Left kidney (tissue), 8 donors: ENCODE measurements at places on chromosomes 1 and 21. TPM values are rescaled to one million over a fixed set of nuclear protein-coding genes. Genes with fewer than 3 reads are reported as not detected.
A peak's percentile ranks its signal among the peaks of the same experiment; 100 is the strongest.

LRRIQ3 gene
- 5.7 TPM for polyA plus RNA-seq

KRTAP7-1 gene
- polyA plus RNA-seq = not detected

SPRR2D gene
- polyA plus RNA-seq = not detected

RBP7 gene
- polyA plus RNA-seq = 15.3 TPM

TNFRSF18 gene
- 0.38 TPM for polyA plus RNA-seq

KDF1 gene
- 7.5 TPM for polyA plus RNA-seq

RORC gene
- 0.80 TPM for polyA plus RNA-seq

TMEM61 gene
- 0.83 TPM for polyA plus RNA-seq

GNG4 gene
- polyA plus RNA-seq = 5.2 TPM

DNA sequence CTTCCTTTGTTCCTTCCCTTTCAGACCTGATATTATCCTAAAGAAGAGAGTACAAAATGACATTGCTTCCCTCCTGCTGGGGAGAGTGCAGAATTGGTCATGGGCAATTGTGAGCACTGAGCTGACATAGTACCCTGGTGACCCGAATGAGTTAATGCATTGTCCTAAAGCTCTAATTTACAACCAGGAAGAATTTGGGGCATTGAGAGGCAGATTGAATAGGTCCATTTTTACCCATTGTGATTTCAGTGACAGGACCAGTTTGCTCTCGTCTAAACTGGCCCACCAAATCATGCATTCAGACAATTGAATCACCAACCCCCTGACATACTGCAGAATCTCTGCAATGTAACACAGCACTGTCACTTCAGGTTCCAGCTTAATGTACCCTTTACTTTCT is 497.4 kb downstream of the DPYD start:
- no peak for DNase-seq

DNA sequence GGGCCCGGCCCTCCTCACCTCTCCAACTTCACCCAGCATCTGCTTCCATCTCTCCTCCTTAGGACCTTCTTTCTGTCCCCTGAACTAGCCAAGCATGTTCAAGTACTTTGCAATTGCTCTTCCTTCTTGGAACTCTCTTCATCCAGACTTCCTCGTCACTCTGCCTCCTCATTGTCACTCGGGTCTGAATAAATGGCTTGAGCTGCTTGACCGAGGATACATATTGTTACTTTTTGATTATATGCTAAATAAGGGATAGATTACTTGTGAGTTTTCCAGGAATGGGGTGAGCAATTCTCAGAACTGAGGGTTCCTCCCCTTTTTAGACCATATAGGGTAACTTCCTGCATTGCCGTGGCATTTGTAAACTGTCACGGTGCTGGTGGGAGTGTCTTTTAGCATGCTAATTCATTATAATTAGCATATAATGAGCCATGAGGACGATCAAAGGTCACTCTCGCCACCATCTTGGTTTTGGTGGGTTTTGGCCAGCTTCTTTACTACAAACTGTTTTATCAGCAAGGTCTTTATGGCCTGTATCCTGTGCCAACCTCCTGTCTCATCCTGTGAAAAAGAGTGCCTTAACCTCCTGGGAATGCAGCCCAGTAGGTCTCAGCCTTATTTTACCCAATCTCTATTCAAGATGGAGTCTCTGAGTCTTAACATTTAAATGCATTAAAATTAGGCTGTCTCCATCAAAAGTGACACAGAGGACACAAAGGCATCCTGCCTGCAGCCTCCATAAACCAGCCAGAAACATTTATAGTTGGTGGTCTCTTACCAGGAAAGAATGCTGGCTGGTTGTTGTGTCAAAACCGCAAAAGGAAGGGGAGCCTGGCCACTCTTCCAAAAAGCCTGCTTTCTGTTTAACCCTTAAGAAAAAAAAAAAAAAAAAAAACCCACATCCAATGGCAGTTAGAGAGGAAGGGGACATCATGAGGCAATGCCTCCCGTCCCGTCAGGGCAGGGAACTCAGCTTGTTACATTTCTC is 179.3 kb downstream of the KAZN start:
- no peak for DNase-seq

DNA sequence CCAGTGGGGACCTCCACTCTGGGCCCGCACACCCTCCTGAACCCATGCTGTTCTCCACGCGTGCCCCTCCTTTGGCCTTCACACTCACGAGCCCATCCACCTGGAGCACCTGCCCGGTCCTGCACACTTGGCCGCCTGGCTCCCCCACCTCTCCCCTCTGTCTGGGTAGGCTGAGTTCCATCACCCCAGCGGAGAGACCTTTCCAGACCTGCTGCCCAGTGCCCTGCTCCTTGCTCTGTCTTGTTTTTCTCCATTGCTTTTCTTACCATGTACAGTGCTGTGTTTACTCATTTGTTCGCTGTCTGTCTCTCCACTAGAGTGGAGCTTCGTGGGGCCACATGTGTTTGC is 351.0 kb upstream of the VAMP3 start:
- no peak for DNase-seq

DNA sequence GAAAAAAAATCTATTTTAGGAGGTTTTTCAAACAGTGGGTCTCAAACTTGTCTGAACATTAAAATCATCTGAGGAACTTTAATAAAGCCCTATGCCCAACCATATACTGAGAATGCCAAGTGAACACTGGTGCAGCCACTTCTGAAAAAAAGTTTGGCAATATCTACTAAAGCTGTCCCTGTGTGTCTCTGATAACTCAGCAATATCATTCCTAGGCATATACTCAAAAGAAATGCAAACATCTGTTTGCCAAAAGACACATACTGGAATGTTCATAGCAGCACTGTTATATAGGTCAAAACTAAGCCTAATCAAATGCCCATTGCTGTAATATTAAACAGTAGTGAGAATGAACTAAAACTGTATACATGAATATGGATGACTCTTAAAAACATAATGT is 74.2 kb upstream of the RGS4 start:
- no peak for DNase-seq

DNA sequence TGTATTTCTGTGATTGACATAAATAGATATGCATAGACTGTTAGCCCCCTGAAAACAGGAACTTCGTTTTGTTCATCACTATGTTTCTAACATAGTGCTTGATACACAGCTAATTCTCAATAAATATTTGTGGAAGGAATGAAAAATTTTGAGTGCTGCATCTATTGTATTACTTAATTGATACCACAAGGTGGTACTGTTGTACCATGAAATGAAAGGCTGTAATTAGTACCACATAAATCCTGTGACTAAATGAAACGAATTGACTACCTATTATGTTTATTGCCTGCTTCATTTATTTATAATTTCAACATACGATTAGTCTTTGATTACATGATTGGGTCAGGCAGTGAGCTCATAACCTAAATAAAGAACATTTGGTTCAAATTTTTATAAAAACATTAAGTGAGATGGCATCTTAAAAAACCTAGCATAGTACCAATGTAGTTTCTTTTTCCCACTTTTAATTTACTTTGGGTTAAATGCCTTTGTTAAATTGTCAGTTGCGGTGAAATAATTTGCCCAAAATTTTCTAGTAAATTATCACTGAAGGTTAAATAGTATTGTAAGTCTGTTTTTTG is 15.0 kb upstream of the TGFB2 start:
- no peak for DNase-seq

GRCh38 chr1:202501281-202501680 is 152.8 kb downstream of the PPP1R12B start:
- peak; percentile 28 for DNase-seq

DNA sequence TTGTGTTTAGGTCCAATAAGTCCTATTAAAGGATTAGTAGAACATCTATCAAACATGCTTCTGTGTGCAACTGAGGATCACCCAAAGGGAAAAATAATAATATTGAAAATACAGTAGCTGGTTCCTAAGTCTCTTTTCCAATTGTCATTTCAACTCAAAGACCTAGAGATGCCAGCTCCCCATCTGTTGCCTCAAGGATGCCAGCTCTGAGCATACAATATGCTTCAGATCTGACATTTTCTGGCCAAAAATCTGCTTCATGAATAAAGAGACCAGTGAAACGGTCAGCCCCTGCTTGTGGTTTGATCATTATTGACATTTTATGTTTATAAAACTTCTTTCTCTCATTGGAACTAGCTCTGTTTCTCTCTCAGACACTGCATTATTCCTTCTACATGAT is 72.9 kb downstream of the CCDC185 start:
- DNase-seq = no peak

DNA sequence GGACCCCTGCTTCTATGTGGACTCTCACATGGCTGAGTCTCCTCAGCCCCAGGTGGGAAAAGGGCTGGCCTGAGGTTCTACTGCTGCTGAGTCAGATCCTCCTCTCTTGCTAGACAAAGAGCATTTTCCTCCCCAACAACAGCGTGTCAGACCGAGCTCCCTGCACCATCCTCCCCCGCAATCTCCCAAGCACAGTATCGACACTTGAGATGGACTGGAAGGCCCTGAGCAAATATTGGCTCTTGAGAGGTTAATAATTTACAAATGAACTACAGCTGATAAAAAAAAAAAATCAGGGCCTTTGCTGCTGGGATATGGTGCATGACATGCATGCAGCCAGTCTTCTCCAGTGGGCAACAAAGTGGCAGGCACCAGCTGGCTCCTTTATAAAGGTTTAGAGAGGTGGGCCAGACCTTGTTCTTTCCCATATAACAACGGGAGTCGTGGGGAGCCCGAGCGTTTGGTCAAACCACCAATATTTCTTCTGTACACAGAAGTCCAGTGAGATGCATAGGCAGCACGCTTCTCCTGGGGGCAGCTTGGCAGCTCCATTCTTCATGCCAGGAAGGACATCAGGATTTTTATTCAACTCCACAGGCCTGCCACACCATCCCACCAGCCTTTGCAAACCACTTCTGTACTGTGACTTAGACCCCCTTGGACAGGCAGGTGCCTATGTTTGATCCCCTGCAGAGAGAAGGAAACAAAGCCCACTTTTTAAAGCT is 55.4 kb upstream of the CAMK1G start:
- peak; percentile 32 for DNase-seq

DNA sequence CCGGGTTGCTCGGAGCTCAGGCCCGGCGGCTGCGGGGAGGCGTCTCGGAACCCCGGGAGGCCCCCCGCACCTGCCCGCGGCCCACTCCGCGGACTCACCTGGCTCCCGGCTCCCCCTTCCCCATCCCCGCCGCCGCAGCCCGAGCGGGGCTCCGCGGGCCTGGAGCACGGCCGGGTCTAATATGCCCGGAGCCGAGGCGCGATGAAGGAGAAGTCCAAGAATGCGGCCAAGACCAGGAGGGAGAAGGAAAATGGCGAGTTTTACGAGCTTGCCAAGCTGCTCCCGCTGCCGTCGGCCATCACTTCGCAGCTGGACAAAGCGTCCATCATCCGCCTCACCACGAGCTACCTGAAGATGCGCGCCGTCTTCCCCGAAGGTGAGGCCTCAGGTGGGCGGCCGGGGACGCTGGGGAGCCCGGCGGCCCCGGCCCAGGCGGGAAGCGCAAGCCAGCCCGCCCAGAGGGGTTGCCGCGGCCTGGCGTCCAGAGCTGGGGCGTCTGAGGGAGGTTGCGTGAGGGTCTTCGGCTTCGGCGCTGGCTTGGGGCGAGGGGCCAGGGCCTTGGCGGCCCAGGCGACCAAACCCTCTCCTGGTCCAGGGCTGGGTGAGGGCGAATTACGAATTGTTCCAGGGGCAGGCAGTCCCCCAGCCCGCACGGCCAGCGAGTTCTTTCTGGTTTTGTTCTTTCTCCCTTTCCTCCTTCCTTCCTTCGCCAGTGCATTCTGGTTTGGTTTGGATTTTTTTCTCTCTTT is 805 bp downstream of the SIM2 start:
- DNase-seq = no peak

GRCh38 chr1:225849925-225850324 is 32.3 kb downstream of the TMEM63A start:
- DNase-seq = no peak

DNA sequence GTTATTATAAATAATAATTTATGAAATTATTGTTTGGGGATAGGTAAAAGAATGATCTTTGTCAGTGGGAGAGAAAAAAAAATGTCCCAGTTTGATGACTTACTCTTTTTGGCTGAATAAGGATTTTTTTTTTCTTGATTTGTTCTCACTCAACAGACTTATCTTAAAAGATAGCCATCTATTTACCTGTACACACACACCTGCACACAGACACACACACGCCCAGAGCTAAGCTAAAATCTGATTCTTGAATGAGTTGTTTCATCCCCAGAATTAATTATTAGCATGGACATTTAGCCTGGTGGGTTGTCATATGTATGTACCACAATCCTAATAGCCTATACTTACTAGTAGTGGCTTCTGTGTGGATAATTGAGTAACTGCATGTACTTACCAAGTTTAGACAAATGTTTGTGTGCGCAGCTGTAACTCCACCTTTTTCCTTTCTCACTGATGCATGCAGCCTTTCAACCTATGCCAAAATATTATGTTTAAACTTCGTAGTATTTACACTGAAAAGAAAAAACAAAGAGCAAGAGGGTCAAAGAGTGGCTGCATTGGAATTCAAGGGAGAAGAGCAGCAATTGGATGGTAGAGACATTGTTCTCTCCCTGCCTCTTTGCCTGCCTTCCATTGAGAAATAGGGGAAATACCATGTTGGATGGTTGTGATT is 174.3 kb downstream of the ADGRL2 start:
- no peak for DNase-seq

GRCh38 chr1:65393347-65393746 is 27.1 kb upstream of the LEPR start:
- DNase-seq = no peak

DNA sequence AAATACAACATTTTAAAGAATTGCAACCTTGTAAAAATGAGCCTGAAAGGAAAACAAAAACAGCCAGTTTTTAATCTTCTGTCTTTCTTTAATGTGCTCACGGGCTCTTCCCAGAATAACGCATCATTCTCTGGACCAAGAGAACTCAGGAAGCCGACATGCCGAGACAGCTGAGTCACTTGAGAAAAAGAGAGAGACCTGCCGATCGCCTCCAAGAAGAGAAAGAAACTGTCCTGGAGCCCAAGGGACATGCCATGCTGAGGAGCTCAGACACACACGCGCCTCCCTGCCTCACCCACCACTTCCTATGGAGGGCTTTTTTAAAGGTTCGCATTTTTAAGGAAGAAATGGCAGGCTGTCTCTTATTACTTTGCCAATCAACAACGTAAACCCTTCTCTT is 176.4 kb downstream of the ZNF281 start:
- no peak for DNase-seq

DNA sequence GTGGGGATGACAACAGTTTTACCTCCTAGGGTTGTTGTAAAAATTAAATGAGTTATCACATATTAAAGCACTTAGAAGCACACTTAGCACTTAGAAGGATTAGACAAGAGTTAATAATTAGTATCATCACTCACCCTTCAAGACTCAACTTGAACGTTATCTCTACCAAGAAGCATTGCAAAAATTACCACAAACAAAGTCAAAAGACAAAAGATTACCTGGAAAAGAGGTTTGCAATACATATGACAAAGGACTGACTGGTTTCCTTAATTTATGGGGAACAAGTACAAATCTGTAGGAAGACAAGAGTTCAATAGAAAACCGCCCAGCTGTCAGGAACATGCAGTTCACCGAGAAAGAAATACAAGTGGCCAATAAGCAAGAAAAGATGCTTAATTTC is 93.3 kb upstream of the ATP1A1 start:
- DNase-seq = no peak

GRCh38 chr1:25128121-25128621 is 104.1 kb downstream of the SYF2 start:
- no peak for DNase-seq

DNA sequence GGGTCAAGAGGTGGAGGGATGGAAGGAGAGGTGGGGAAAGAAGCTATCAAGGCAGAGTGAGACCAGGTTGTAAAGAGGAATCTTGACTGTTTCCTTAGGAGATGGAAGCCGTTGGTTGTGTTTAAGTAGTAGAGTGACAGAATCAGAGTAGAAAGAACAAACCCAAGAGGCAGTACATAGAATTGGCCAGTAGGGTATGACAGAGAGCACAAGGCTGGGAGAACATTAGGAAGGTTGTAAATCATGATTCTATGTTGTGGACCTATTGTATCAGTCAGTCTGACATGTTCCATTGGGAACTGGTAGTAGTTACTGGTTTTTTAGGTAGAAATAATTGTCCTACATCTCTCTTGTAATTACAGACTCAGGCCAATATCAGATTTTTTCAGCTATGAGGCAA is 486.9 kb upstream of the USP24 start:
- DNase-seq = no peak
